Activated CD4-positive, alpha-beta T cell treated with anti-CD3 and anti-CD28 coated beads for 4 hours (primary cell): ENCODE measurements at places on chromosomes 4 and X.

- DNase-seq = no peak
Measured at GRCh38 chrX:19410259-19410658, 66.5 kb downstream of the PDHA1 start.

DNA sequence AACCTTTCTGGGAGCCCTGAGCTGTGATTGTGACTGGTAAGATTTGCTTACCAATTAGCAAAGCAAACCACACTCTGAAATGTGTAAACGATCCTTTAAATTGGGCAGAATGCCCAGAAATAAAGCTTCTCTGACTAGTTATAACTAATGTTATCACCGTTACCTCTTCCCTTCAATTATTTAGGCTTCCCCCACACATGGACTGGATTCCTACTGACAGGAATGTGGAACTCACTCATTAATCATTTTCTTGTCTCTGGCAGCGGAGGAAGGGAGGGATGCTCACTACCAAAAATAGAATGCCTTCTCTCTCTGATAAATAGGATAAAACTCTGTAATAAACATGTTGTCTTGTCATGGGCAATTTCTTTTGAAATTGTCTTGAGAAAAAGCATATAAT is 25.3 kb upstream of the NWD2 start:
- no peak for DNase-seq

- DNase-seq = no peak
Measured at GRCh38 chrX:2373615-2374014, 127.2 kb downstream of the DHRSX start.

DNA sequence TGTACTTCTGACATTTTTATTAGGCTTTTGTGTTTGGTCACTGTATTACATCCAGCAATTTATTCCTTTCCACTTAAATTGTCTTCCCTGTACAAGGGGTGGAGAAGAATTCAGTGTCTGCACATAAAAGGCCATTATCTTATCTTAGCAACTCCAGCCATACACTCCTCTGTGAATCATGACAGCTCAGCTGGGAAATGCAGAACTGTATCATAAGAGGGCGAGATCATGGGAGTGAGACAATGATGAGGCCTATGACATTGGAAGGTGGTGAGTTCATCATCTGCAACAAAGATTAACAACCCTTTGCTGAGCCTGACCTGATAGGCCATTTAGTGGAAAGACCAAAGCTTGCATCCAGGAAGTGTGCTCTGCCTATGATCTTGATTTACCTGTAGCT is 33.3 kb downstream of the SLIT2 start:
- DNase-seq = no peak

- DNase-seq = no peak
Measured at GRCh38 chrX:143781103-143781502, 60.6 kb upstream of the SPANXN2 start.

DNA sequence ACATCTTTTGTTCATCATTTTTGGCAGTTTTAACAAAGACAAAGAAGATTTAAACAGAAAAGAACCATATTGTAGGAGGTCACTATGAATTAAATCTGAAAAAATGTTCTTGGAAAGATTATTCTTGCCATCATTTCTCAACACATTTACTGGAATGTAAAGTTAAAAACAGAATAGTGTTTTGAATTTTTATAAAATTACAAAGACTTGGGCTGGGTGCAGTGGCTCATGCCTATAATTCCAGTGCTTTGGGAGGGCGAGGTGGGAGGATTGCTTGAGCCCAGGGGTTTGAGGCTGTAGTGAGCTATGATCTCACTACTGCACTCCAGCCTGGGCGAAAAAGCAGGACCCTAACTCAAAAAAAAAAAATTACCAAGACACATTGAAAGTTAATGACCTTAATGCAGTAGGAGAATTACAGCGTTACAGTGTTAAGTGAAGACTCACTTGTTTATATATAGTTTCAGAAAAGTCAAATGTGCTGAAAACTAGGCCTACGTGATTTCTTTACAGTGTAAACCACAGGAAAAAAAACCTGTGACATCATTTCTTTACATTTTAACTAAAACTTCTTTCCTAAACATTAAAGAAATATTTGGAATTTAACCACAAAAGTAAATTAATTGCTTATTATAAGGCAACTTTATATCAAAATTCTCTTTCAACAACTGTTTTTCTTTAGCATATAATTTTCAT is 7.9 kb downstream of the FAM13A start:
- DNase-seq = no peak

DNA sequence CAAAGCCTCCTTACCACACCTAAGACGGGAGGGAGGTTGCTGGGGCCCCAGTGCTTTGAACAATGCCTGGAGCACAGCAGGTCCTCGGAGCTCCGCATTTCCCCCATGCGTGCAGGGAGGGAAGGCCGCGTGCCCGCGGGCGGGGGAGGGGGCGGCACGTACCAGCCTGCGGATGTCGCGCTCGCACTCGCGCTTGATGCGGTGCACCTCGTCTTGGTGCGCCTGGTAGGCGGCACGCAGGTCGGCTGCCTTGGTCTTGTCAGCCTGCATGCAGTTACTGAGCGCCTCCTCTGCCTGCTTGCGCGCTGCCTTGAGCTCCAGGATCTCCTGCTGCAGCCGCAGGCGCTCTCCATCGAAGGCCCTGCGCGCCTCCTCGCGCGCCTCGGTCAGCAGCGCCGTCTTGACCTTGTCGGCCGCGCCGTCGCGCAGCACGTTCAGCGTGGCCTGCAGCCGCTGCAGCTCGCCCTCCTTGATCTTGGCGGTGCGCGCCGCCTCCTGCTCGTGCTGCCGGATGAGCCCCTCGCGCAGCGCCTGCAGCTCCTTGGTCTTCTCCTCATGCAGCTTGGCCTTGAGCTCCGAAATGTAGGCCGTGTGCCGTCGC is 87.2 kb upstream of the C4orf50 start:
- no peak for DNase-seq

DNA sequence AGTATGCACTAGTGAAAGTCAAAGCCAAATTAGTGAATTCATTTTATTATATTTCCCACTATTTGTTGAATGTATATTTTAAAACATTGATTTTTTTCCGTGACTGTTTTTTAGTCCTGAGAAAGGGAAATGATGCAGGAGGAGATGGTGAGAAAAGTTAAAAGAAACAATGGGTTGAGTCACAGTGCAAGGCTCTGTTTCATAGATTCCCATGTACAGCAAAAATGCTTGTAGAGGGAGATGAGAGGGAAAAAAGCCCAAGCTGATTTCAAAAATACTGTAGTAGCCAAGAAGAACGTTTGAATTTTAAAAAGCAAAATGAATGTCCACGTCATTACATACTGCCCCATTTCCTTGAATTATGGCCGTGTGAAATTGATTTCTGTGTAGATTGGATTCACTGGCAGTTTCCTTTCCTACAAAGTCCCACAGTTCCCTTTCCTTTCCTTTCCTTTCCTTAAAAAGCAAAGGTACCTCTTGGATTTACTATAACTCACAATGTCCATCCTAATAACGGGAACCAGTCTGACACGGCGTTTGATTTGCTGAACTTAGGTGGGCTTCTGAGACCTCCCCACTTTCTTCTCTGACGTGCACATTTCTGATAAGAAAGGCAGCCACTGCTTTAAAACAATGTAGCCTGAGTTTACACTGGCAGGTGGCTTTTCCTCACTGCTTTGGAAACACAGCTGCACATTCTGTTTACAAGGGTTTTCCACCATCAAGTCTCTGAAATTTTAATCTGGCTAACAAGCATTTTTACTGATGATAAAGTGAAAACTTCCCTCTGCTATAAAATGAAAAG is 63.7 kb downstream of the SPCS3 start:
- no peak for DNase-seq

GRCh38 chrX:153551135-153551534 is 33.7 kb downstream of the ATP2B3 start:
- no peak for DNase-seq

GRCh38 chrX:120749141-120749846 is 119.4 kb upstream of the C1GALT1C1 start:
- DNase-seq = no peak

- no peak for DNase-seq
Measured at GRCh38 chr4:185728893-185729292, 83.1 kb downstream of the SORBS2 start.

GRCh38 chrX:39161611-39162255 is 360.5 kb downstream of the MID1IP1 start:
- no peak for DNase-seq

DNA sequence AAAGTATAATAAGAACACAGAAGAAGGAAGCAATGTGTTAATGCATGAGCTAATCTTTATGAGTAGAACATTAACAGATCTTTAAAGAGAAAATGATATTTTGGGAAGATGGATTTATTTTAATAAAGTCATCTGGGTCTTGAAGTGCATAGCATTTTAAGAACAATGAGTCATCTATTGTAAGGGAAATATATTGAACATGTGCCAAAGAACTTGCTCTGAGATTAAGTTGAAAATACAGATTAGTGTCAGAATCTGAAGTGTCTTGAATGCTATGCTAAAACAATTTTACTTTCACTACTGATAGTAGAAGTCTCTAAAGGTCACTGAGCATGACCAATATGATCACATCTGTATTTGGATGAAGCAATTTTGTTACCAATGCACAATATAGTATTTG is 776.7 kb upstream of the GRID2 start:
- no peak for DNase-seq

DNA sequence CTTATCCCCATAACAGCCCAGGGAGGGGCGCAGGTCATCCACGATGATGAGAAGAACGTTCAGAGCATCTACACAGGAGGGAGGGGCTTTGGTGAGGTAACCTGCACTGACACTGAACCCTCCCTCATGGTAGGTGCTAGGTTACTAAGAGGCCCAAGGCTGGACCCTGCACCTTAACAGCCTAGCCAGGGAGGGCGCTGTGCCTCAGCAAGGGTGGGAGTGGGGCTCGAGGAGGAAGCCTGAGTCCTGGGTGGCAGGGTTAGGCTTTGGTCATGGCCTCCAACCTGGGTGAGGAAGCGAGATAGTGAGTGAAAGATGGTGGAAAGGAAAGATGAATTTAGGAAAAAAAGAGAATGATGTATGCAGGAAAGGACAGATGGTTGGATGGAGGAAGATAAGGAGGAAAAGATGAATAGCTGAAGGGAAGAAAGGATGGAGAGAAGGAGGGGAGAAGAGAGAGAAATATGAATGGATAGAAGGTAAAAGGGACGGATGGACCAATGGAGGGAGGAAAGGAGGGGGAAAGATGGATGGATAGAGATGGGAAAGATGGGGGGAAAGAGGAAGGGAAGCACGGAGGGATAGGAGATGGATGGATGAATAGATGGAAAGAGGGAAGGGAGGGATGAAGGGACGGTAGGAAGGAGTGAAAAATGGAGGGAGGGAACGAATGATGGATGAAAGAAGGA is 736 bp downstream of the IDS start:
- DNase-seq = peak; percentile 56

DNA sequence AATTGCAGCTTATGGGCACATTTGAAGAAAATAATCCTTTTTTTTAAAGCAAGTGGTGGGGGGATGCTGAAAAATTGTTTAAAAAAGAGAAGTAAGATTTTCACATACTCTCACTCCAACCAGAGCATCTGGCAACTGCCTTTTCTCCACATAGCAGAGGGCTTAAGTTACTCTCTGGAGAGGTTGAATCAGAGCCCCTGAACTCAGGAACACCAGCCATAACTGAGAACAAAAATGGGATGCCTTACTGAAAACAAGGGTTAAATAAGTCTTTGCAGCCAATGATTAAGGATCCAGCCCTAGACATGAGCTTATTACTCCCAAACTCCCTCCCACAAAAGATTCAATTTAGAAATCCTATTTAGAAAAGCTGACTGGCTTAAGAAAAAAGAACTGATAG is 27.5 kb downstream of the CASK start:
- no peak for DNase-seq

DNA sequence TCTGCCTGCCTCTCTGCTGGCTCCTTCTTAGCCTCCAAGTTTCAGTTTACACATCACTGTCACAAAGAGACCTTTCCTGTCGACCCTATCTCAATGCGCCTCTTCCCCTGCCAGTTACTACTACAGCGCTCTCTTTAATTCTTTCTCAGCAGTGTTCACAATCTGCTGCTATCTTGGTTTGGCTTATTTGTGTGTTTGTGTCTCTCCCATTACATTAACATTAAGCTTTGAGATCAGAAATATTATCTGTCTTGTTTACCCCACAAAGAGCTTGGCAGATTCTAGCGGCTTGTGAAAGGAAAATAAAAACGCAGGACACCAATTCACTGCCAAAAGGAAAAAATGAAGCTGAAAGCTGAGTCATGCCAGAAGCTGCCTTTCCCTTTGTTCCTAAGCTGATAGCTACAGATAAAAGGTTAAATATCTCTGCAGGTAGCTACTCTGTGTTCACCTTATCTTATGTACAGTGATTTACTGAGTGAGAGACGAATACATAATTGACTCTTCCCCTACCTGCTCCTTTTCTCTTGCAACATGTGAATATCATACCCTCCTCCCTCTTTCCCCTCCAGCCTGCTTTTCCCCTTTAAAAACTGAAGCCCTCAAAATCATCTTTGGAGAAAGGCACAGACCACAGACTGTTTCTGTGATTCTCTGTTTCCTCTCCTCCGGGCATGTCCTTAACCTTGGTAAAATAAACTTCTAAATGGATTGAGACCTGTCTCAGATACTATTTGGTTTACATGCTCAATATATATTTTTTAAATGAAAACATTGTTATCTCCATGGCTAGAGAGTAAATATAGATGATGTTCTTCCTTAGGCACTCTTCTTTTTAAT is 19.3 kb upstream of the SLC9A7 start:
- DNase-seq = no peak

DNA sequence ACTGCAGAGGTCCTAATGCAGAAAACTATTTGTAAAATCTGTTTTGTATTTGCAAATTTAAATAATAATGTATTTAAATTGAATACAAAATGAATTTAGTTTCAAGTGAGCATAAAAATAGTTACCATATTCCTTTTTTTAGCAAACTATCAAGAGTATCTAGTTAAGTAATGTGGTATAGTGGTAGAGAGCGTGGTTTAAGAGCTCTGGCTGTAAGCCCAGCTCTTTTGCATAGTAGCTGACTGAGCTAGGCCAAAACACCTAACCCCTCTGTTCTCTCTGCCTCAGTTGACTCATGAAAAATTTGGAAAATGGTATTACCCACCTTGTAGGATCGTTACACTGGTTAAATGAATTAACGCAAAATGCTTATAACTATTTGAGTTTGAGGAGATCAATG is 18.1 kb upstream of the ADAD1 start:
- DNase-seq = no peak

DNA sequence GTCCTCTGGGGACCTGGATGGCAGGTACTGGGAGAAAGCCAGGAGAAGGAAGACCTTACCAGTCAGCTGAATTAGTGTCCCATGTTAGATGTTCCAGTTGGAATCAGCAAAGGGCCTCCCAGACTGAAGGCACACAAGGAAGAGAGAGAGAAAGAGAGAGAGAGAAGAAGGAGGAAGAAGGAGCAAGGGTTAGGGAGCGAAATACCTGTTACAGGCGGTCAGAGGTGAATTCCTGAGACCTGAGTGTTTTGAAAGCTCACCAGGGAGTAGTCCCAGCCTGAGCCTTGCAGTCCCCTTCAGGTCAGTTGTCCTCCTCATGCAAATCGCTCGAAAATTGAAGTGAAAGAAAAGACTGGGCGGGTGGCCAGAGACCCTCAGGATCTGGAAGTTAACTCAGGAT is 60.3 kb downstream of the USP11 start:
- DNase-seq = no peak

GRCh38 chr4:13481569-13481968 is 2.6 kb downstream of the RAB28 start:
- no peak for DNase-seq
